ENCODE measurements at places on chromosomes 4 and X. TPM values are rescaled to one million over a fixed set of nuclear protein-coding genes. Genes with fewer than 3 reads are reported as not detected.

The STPG2 gene
- 1.1 TPM for total RNA-seq

The MAGEB2 gene
- not detected for total RNA-seq

DNA sequence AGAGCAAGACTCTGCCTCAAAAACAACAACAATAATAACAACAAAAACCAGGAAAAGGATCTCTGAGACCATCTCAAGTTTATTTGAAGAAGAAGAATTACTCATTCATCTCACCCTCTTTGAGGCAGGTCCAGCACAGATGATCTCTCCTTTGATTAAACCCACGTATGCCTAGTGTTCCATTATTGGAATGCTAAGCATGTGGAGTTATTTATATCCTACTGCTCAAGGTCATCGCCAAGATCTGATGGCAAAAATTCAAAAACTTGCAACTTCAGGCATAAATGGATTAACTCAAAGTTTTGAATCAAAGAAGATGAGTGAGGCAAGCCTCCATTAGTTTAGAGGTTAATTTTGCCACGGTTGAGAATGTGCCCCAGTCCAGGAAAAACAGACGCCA is 184.2 kb downstream of the DHRSX start:
- DNase-seq, result no peak

DNA sequence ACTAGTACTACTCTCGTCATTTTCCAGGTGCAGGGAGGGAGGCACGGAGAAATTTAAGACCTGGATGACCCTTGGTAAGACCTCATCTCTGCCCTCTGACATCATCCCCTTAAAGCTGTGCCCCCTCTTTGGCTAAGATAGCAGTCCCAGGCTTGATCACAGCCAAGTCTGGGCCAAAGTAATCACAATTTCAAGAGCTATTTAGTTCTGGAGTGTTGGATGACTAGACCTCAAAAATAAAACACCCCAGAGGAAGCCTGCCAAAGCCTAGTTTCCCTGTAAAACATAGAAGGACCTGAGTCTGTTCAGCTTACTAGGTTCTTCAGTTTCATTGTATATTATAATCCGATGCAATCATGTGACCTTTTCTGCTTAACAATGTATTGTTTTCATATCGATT is 144.6 kb upstream of the ARHGEF9 start:
- DNase-seq, result no peak

- DNase-seq, result no peak
Measured at GRCh38 chrX:154738011-154738738, 12.7 kb downstream of the GAB3 start.

- DNase-seq, result no peak
Measured at GRCh38 chr4:102546635-102547034, 45.5 kb downstream of the NFKB1 start.

DNA sequence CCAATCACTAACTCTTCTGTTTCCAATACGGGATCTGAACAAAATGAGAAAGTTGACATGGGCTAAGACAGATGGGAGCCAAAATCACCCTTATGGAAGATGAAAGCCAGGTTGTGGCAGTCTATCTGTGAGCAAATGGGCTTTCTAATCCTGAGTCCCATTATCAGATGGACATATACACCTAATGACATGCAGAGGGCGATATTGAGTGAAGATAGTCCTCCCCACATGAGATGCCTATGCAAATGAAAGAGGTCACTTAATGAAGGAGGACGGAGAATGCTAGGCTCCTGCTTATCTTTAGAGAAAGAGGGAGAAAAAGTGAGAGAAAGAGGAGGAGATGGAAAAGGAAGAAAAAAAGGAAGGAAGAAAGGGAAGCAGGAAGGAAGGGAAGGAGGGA is 547.5 kb downstream of the NLGN4X start:
- no peak for DNase-seq

DNA sequence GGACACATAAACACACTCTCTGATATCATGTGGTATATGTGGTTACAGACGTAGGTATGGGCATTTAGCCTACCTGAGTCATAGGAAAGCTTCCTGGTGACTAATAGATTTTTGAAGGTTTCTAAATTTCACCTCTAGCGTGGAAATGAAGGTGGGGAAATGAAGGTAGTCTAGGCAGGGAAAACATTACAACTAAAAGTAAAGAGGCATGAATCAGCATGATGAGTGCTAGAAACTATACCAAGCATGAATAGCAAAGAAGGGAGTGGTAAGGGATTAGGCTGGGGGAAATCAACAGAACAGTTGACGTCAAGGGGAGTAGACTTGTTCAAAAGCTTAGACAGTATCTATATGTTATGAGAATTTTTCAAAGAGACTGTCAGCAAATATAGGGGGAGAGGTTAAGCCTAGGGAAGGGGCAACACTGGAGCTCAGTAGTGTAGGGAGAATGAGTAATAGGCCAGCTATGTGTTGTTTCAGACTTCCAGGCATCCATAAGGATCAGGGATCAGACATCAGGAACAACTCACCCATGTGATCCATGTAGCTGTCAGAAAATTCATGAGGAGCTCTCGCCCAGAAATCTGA is 279.3 kb upstream of the DIPK2B start:
- DNase-seq, result no peak

- DNase-seq, result no peak
Measured at GRCh38 chr4:141248486-141248885, 27.8 kb downstream of the ZNF330 start.

GRCh38 chrX:10048076-10048475 is 80.9 kb downstream of the CLDN34 start:
- no peak for DNase-seq

DNA sequence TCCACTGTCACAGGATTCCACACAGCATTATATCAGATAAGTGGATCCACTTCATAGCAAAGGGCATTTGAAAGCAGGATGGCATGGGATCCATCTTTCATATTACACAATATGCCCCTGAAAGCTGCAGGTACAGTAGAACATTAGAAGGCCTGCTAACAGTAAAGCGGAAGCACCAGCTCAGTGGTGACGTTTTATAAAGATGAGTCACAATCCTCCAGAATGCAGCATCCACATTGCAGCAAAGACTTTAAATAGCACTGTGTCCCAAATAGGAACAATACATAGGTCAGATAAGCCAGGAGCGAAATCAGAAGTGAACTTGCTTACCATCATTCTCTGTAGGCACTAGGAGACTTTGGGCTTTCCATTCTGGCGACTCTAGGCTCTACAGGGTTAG is 609.5 kb upstream of the FAT1 start:
- DNase-seq, result no peak

- no peak for DNase-seq
Measured at GRCh38 chr4:169846396-169846795, 88.7 kb upstream of the HPF1 start.
